ENCODE measurements at places on chromosomes 5 and 9. TPM values are rescaled to one million over a fixed set of nuclear protein-coding genes. Genes with fewer than 3 reads are reported as not detected.
A peak's percentile ranks its signal among the peaks of the same experiment; 100 is the strongest.

- no peak for DNase-seq
Observed at GRCh38 chr5:114055318-114056184, 306.3 kb upstream of the KCNN2 start.

- DNase-seq: no peak
Observed at GRCh38 chr5:137315534-137316345, 183.4 kb downstream of the SPOCK1 start.

Gene SPATA31A3
- not detected for total RNA-seq

DNA sequence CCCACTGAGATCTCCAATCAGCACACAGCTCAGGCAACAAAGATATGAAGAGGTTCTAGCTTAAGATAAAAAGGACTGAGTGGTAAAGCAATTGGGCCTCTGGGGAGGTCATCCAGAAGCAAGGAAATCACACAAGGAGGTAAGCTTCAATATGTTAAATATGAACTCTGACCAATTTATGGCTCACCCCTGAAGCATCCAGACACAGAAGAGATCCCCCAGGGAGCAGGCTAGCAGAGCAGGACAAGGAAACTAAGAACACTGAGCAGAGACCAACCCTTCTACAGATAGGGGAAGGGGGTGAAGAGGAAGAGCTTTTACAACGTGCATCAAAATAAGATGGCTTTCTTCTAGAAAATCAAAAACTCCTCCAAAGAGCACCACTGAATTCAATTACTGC lies 616.2 kb downstream of the DNAH5 start:
- no peak for DNase-seq

- DNase-seq: peak; percentile 84
Observed at GRCh38 chr9:125540497-125540896, 166.5 kb downstream of the MAPKAP1 start.

Gene PCDHGB5
- total RNA-seq: 4.0 TPM

DNA sequence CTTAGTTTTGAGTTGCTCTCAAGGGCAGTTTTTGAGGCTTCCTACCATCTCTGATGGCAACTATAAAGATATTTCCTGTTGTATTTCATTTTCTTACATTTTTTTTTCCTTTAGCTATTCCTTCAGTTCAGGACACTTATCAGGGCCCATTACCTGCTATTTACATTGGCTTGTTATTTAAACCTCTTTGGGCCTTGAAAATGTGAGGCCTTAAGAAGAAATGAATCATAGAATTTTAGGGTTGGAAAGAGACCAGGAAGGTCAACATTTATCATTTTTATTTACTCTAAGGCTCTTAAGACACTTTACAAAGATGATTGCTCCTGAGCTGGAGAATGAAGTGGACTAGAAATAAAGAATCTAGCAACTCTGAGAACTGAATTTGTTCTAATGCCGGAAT lies 335.2 kb downstream of the DTWD2 start:
- no peak for DNase-seq

Data from epithelial cell of proximal tubule (primary cell).